GM04503 (cell line): ENCODE measurements at places on chromosomes 13 and 19.

GRCh38 chr13:106555631-106556328, 12.2 kb downstream of the ARGLU1 start:
- no peak for DNase-seq

DNA sequence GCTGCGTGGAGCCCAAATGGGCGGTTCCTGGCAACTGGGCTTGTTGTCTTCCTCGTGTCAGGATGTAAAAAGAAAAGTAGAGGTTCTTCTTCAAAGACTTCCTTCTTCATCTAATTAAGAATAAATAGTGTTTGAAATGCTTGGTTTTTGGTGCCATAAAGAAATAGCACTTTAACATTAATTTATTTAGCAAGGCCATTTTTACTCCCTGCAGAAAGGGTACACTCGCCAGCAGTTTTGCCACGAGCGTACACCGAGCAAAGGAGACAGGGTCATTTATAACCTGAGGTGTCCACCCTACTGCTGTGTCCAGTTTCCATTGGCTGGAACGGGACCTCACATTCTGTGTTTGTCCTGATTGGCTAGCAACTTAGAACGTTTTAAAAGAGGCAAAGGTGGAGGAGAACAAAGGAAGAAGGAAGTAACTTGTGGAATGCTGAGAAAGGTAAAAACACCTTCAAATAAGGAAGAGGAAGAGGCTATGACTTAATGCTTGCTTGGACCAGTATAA, 21.8 kb upstream of the OR10H1 start:
- no peak for DNase-seq

GRCh38 chr13:112453874-112454647, 77.9 kb downstream of the SPACA7 start:
- DNase-seq: no peak

DNA sequence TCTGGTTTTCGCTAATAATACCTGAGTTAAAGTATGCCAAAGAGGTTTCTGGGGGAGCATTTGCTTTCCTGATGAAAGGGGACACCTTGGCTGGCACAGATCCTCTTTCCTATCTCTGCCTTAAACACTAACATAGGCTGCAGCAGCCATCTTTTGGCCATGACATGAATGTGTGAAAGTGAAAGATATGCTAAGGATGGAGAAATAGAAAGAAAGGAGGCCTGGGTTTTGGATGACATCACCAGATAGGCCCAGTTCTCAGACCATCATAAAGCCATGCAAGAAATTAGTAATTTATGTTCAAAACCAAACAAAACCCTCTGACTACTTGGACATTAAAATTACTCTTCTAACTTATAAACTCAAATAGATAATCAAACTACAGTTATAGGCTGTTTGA, 279.7 kb downstream of the COG6 start:
- DNase-seq: no peak

DNA sequence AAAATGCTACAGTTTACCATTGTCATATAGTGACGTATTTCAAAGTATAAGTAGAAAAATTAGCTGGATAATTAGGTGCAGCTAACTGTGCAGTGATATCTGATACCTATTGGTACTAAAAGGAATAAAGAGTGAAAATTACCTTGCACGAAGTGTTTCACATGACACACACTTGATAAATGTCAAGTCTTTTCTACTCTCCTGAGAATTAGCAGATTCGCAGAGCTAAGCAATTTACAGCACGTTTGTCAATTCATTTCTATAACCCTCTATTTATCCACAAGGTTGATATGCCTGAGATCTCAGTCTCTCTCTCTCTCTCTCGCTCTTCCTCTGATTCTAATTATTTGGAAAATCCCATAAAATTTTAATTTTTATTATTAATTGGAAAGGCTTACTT, 1109.0 kb downstream of the EFNB2 start:
- DNase-seq: no peak
